ENCODE measurements at places on chromosomes 6 and 20.

DNA sequence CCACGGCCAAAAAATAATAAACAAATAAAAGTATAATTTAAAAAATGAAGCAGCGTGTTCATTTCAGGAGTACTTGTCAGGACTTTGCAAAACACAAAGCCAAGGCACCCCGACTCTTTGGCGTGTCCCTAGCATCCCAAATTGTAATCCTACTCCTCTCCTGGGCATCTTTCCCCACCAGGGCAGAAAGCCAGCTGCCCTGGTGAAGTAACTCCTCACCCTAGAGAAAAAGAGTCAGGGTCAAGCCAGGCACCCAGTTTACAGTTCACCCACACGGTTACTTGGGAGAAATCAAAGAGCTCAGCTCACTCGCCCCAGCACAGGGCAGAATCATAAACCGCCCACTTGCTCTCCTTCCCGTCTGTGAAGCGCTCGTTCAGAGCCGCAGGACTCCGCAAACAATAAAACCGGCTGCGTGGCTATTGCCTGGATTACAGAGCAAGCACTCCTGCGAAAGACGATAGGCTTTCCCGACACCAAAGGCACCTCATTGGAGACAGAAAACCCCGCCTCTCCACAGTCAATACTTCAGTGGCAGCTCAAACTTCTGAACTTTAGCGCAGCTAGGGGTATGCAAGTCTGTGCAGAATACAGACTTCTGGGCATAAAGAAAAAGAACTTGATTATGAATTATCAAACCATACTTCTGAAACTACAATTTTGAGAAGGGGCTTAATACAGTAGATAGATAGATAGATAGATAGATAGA lies 73.0 kb upstream of the NHSL1 start:
- peak; percentile 85 for DNase-seq

- DNase-seq = no peak
These were observed 75.4 kb downstream of the PERP start for GRCh38 chr6:138031850-138032249.

- DNase-seq = no peak
These were observed 420.1 kb upstream of the SLC35B3 start for GRCh38 chr6:8855411-8855810.

GRCh38 chr6:157075549-157076450 lies 247.5 kb downstream of the TMEM242 start:
- DNase-seq = no peak

DNA sequence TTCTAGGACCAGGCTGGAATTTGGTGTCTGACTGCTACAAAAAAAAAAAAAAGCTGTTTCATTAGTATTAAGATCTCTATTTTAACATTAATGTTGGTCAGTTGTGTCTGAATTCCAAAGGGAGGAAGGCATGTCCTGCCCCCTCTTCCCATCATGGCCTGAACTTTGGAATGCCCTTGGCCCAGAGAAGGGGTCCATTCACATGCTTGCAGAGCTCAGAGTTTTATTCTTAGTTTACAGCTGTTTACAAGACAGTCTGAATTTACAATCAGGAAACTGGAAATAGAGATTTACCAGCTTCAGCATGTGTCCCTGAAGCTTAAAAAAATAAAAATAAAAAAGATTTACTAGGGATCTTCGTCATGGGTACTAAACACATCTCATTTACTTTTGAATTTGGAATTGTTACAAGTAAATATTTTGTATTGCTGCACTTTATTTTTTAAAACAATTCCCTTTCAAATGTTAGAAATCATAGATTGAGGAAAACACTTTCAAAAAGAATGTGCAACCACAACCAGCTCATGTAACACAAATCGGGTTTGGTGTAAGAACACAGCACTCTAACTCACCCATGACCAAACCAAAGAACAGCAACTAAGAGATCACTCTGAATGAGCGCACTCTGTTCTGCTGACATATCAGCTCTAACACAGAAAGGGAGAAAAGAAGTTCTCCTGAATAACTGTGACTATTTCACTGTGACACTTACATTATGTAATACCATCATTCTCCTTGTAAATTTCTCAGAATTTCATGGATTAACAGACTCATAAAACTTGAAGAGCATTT lies 6.6 kb upstream of the SERPINB6 start:
- DNase-seq = no peak

GRCh38 chr6:169445661-169446581 lies 192.3 kb upstream of the THBS2 start:
- no peak for DNase-seq

DNA sequence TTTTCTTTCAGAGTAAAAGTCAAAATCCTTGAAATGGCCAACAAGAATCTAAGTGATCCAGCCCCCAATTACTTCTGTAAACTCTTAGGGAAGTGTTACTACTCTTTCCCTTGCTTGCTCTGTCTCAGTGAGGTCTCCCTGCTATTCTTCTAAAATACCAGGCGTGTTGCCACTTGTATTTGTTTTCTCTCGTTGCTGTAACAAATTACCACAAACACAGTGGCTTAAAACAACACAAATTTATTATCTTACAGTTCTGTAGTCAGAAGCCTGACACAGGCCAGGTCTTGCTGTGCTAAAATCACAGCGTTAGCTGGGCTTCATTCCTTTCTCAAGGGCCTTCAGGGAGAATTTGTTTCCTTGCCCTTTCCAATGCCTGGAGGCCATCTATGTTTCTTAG lies 59.9 kb downstream of the HECA start:
- no peak for DNase-seq

- DNase-seq = no peak
These were observed 55.6 kb downstream of the UTRN start for GRCh38 chr6:144340541-144341371.

- DNase-seq = no peak
These were observed 125.0 kb upstream of the RPS6KA2 start for GRCh38 chr6:166752097-166752496.

GRCh38 chr20:10916312-10916711 lies 242.5 kb upstream of the JAG1 start:
- DNase-seq = no peak

GRCh38 chr20:671252-672030 lies 4.2 kb downstream of the SCRT2 start:
- DNase-seq = no peak

DNA sequence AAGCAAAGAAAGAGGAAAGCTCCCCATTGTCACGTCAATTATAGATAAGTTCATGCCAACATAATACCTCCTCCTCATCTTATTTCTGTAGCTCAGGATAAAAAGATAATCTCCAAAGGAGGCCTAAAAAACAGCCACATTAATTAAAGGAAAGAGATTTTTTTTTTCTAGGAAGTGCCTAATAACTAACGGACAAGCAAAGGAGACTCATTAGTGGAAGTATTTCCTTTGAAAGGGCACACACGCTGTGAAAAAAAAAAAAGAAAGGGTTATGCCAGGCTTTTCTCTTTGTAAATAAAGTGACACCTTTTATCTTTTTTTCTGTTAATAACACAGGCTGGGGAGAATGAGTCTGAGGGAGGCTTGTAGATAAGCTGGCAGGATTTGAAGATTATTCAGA lies 55.7 kb downstream of the PCSK2 start:
- no peak for DNase-seq

All from AG04450 (cell line).